Activated naive CD4-positive, alpha-beta T cell (primary cell): ENCODE measurements at places on chromosomes 3 and 15.

GRCh38 chr15:99122831-99123712, 18.2 kb downstream of the SYNM start:
- DNase-seq = no peak

GRCh38 chr3:36689560-36689959, 74.8 kb downstream of the DCLK3 start:
- no peak for DNase-seq

DNA sequence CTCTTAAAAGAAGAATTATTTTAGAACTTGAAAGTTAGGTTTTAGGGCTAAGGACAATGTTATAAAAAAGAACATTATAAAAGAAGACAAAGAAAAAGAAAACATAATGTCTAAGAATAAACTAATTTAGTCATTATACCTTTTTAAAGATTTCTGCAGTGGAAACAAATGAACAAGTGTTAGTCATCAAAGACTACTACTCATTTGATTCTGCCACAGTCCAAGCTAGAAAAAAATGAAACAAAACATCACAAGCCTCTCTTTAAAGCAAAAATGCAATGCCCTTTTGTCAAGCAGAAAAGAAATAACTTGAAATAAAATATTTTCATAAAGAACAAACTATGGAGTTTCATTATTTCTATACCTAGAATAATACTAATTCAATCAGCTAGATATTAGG, 102.0 kb downstream of the TBC1D5 start:
- no peak for DNase-seq

GRCh38 chr3:13717222-13717895, 162.5 kb downstream of the WNT7A start:
- no peak for DNase-seq

- no peak for DNase-seq
These were observed 834 bp upstream of the GREM1 start for GRCh38 chr15:32716915-32717425.

- DNase-seq = no peak
These were observed 4.8 kb upstream of the ARPIN start for GRCh38 chr15:89917442-89918101.

GRCh38 chr15:65829130-65829764, 37.2 kb upstream of the DENND4A start:
- DNase-seq = no peak

- DNase-seq = no peak
These were observed 44.5 kb downstream of the RPLP1 start for GRCh38 chr15:69497076-69497475.

- no peak for DNase-seq
These were observed 63.4 kb upstream of the VEPH1 start for GRCh38 chr3:157566596-157566995.

- DNase-seq = no peak
These were observed 28.2 kb downstream of the CSTA start for GRCh38 chr3:122353215-122353614.
